ENCODE measurements at places on chromosomes 12 and 14.

- no peak for DNase-seq
Measured at GRCh38 chr12:55727643-55728185, 1.1 kb downstream of the CD63 start.

- no peak for DNase-seq
Measured at GRCh38 chr12:47591361-47591791, 114.5 kb downstream of the RPAP3 start.

- no peak for DNase-seq
Measured at GRCh38 chr14:68528040-68528687, 264.7 kb downstream of the ZFP36L1 start.

- DNase-seq = no peak
Measured at GRCh38 chr12:11897923-11898322, 172.8 kb upstream of the BCL2L14 start.

Data from activated CD4-positive, alpha-beta T cell treated with anti-CD3 and anti-CD28 coated beads, Interleukin-2, amount 50 U/mL, for 48 hours (primary cell).